ENCODE measurements at places on chromosomes 2 and 18. TPM values are rescaled to one million over a fixed set of nuclear protein-coding genes. Genes with fewer than 3 reads are reported as not detected.

DNA sequence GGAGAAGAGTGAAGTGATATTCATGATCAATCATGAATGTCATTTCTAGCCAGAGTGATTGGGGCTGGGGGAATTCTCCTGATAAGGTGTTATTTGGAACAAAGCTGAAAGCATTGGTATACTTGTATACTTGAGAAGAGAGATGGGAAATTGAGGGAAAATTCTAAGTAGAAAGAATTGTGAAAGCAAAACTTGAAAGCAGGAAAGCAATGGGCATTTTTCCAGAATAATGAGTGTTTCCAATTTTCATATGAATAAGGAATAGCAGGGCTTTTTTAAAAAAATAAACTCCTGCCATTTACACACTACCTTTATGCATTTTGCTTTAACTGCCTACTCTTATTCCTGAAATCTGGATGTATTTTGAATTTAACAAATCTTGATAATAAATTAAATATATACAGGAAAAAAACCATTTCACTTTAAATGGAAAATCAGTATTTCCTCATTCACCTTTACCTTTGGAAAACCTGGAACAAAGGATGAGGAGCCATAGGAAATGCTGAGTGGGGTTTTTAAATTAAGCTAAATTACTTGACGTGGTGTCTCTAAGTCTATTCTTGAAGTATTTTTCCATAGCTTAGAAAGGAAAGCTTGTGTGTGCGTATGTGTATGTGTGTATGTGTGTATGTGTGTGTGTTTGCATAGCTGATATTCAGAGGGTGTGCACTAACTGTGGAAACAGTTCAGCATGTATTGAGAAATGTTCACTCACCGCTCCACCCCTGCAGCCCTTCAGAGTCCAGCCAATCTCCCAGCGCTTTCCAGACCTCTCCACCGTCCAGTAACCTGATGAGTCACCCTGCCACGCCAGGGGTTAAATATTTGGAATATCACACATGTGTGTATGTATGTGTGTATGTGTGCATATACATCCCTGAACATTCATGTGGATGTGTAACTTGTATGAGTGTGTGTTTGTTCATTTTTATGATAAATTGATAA lies 427.3 kb downstream of the THSD7B start:
- no peak overlapping the region for H3K27ac ChIP-seq
- H3K4me1 ChIP-seq = no peaks in the 10 kb centered on the region

DNA sequence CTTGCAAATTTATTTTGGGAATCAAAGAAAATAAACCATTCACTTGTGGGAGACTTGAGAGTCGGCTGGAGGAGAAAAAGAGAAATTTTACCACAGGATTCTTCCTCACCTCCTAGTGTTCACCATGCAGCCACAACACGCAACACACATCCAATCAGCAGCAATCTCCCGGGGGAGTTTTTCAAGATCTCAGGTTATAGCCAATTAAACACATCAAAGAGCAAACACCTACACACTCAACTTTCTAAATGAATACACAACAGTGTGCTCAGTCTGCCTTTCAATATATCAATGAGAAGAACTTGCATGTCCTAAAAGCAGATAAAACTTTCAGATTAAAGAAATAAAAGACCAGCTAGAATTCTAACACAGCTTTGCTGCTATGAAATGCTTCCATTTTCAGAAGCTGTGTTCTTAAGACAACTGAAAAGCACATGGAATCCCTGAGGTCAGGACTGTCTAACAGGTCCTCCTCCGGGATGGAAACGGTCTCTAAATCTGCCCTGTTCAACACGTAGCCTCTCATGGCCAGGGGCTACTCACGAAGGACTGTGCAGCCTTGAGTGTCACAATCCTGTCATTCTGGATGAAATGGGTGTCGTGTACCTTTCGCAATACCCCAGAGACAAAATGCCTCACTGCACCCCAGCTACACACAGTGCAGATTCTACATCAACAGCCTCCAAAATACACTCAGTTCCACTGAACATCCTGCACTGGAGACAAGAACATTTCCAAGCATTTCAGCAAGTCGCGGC lies 84.2 kb downstream of the ZNF516 start:
- H3K4me1 ChIP-seq = no peaks in the 10 kb centered on the region
- DNase-seq = no peak
- no peaks in the 10 kb centered on the region for H3K27me3 ChIP-seq
- no peaks in the 10 kb centered on the region for H3K36me3 ChIP-seq

RRM2 gene
- total RNA-seq = 1.9 TPM

STAT4 gene
- 0.41 TPM for total RNA-seq

DNA sequence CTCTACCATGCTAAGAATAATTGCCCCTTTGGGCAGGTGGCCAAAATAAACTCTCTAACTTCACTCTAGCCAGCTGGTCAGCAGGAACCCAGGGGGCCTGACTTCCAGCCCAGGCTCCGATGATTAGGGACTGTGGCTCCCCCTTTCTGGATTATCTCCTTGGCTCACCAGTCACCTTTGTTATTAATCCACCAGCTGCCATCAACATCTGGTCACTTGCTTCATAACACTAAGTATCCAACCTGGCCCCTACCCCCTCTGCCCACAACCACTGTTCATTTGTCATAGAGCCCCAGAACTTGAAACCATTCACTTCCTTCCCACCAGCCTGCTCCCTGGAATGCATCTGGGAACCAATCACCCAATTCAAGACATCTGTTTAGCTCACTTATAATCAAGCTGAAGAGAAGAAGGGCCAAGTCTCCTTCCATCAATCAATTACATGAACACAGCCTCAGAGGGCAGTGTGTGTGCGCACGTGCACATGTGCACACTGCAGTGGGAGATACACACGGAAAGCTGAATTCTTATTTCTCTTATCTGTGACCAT lies 215.1 kb downstream of the ALK start:
- no peaks in the 10 kb centered on the region for H3K4me1 ChIP-seq
- H3K27me3 ChIP-seq = no peaks in the 10 kb centered on the region
- no peak overlapping the region for H3K4me3 ChIP-seq
- H3K27ac ChIP-seq = no peak overlapping the region
- H3K36me3 ChIP-seq = no peaks in the 10 kb centered on the region
- DNase-seq = no peak

GRCh38 chr18:57208047-57208446 lies 61.2 kb downstream of the BOD1L2 start:
- no peaks in the 10 kb centered on the region for H3K27me3 ChIP-seq
- H3K4me3 ChIP-seq = no peak overlapping the region
- no peak for DNase-seq
- no peaks in the 10 kb centered on the region for H3K36me3 ChIP-seq

GRCh38 chr2:228037915-228038314 lies 143.6 kb downstream of the SPHKAP start:
- H3K4me1 ChIP-seq = no peaks in the 10 kb centered on the region
- H3K36me3 ChIP-seq = no peaks in the 10 kb centered on the region
- H3K4me3 ChIP-seq = no peak overlapping the region
- DNase-seq = no peak
- no peak overlapping the region for H3K27ac ChIP-seq

DNA sequence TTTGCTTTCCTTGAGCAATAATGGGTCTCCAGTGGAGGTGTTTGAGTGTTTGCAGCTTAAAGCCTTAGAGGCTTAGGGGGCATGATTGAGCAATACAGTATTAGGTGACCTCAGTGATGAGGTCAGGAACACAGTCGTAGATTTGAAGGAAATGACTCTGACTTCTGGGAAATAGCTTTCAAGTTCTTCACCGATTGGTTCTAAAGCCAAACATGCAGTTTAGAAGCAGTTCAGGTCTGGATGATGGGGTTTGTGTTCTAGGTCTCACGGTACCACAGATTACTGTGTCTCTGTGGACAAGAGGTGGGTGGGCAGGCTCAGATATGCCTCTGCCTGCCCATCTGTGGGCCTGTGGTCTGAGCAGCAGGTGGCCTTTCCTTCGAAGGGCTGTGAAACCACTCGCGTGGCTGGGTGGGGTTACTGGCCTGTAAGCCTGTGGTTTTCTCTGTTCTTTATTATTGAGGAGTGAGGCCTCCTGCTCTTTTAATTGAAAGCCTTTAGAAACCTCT lies 7.8 kb downstream of the MTHFD2 start:
- H3K36me3 ChIP-seq = no peaks in the 10 kb centered on the region
- DNase-seq = no peak
- no peaks in the 10 kb centered on the region for H3K27me3 ChIP-seq
- no peak overlapping the region for H3K4me3 ChIP-seq
- peak overlapping the region; percentile 50 for H3K27ac ChIP-seq

CFAP65 gene
- total RNA-seq = 4.4 TPM

- H3K36me3 ChIP-seq = no peaks in the 10 kb centered on the region
- H3K27me3 ChIP-seq = no peaks in the 10 kb centered on the region
- no peaks in the 10 kb centered on the region for H3K4me1 ChIP-seq
- no peak for DNase-seq
- H3K4me3 ChIP-seq = no peak overlapping the region
Measured at GRCh38 chr18:39329496-39330275, 1764.1 kb upstream of the CELF4 start.

DNA sequence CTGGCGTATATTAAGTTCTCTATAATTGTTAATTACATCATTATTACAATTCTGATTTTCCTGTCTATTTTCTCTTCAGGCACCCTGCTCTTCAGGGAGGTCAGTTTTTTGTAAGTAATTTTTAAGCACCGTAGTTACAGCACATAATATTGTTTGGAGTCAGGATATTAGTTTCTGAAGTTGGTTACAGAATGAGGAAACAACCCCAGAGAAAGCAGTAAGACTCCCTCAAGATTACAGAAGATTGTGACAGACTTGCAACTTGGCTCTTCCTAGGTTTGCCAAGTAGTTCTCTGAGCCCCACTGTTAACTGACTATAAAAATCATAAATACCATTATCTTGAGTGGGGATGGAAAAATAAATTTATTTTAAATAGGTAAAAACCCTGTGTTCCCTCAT lies 921 bp downstream of the RPE start:
- H3K4me1 ChIP-seq = no peaks in the 10 kb centered on the region
- H3K4me3 ChIP-seq = peak overlapping the region; percentile 85
- no peak overlapping the region for H3K27ac ChIP-seq
- no peak for DNase-seq
- H3K36me3 ChIP-seq = no peaks in the 10 kb centered on the region
- H3K27me3 ChIP-seq = no peaks in the 10 kb centered on the region

BBS5 gene
- total RNA-seq = 14.7 TPM

DNA sequence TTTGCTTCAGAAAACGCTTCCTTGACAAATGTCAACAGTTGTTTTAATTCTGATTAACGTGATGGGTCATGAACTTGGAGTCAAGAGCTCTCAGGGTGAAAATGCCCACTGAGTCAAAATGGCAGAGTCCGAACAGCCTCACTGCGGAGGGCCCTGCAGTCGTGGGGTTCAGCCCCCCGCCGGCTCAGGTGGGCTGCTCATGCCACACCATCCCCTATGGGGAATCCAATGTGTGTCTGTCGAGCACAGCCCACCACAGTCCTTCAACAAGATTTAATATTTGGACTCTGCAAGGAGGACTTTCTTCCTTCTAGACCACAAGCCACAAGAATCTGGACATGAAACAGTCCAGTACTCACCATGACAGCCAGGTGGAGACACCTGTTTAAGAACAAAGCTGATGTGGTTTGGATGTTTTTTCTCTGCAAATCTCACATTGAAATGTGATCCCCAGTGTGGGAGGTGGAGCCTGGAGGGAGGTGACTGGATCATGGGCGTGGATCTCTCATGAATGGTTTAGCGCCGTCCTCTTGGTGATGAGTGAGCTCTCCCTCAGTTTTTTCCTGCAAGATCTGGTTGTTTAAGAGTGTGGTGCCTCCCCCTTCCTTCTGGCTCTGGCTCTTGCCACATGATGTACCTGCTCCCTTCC lies 201.0 kb downstream of the NDUFA10 start:
- DNase-seq = peak; percentile 37
- no peaks in the 10 kb centered on the region for H3K36me3 ChIP-seq
- no peaks in the 10 kb centered on the region for H3K4me1 ChIP-seq

ZFAND2B gene
- 57.2 TPM for total RNA-seq

DNA sequence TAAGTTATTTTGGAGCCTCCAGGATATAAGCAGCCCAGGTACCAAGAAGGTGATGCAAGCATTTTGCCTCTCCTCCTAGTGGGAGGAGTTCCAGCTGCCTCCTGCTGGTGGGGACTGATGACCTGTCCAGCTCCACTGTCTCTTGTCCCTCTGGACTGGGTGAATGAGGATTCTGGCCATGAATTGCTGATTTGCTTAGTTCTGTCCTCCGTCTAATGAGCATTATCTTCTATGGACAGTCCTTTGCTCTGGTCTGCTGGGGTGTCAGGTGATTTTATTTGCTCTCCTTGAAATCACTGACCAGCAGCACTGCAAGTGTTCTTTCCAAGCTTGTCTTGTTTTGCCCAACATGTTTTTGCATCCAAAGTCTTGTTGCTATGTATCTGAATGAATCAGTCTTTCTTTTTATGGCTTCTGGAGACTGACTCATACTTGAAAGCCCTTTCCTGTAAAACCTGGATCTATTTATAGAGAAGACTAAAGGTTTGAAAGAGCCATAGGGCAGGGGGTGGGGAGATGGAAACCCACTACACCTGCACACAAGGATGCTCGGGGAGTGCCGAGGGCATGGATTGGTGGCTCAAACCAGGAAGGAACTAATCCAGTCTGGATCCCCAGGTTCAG lies 40.5 kb upstream of the EFHD1 start:
- no peak overlapping the region for H3K4me3 ChIP-seq
- DNase-seq = peak; percentile 41

RSAD2 gene
- 3.3 TPM for total RNA-seq

Measured in prostate gland (tissue), 2 donors.